ENCODE measurements at places on chromosomes 4 and X.

DNA sequence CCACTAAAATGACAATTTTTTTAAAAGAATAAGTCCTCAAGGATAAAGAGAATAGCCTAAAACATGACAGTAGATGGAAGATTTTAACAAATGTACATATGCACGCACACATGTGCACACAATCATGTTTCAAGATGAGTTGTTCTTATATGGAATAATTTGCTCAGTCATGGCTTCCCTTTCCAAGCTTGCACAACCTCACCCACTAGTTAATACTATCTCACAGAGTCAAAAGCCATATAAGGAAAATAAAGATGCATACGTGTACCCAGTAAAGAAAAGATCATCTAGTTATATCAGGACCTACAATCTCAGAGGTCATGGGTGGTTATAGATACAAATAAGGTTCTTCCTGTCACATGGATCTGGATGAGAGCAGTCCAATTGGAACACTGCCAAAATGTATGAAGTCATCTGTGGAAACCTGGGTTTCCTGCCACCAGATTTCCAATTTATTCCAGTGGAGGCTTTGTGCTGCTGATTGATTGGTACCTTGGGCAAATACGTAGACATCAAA lies 56.1 kb downstream of the FAM13A start:
- DNase-seq, result peak; percentile 76

DNA sequence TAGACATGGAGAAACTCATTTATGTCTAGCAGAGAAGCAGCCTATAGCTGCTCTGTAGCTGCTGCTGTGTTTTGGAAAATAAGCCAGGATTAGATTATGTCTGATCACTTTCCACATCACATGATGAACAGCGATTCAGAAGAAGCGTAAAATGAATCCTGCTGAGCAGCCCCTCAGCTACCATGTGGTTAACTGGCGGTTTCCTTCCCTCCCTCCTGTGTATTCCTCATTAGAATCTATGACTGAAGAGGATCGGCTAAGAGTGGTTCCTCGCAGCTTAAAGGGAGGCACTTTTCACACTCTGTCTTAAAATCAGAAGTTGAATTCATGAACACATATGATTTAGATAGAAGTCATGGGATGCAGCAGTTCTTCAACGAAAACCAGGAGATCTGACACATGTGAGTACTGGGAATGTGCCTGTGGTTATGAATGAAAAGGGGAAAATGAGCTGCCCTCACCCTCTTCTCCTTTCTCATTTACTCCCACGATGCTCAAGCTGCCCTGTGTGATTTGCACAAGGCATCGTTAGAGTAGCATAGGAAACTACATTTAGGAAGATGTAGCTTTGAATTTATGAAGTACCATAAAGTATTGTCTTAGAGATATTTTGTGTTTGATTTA lies at the start of gene PPEF1:
PPEF1 (plus strand) TSS at position 220 of the 624 bp plus-strand sequence; CDS start at position 356, 136 bp downstream.
- DNase-seq, result no peak

GRCh38 chr4:37641886-37642849 lies 44.0 kb downstream of the RELL1 start:
- no peak for DNase-seq

DNA sequence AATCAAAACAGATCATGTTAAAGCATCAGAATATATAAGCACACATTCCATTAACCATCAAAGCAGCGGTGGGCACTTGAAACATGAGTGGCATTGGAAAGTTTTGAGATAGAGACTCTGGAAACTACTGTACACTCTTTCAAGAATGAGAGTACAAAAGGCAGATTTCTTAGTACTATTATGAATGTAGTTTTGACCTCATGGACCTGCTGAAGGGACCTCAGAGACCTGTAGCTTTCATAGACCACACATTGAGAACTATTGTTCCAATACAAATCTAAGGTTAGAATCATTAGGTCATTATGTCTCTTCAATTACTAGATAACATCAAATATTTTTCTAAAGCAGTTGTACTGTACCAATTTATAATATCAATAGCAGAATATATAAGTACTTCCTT lies 283.6 kb downstream of the RPA4 start:
- no peak for DNase-seq

- no peak for DNase-seq
These were observed 33.2 kb downstream of the NBDY start for GRCh38 chrX:56762220-56762619.

GRCh38 chr4:13910556-13910955 lies 283.0 kb upstream of the BOD1L1 start:
- DNase-seq, result no peak

- DNase-seq, result no peak
These were observed 35.3 kb upstream of the WAS start for GRCh38 chrX:48648336-48648751.

DNA sequence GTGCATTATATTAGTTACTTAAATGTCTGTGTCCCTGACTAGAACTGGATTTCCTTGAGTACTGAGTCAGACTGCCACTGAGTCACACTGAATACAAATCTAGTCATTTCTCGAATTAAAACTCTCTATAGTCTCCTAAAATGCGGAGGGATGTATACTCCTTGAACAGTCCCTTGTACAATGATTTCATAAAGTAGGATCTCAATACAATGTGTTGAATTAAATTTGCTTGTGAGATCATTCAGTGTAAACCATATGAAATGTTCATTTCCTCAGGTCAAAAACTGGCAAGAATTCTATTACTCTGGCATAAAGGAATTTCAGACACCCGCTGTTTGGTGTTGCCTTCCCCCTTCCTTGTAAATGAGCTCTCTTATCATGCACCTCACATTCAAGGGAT lies 17.5 kb upstream of the FAM241A start:
- no peak for DNase-seq

DNA sequence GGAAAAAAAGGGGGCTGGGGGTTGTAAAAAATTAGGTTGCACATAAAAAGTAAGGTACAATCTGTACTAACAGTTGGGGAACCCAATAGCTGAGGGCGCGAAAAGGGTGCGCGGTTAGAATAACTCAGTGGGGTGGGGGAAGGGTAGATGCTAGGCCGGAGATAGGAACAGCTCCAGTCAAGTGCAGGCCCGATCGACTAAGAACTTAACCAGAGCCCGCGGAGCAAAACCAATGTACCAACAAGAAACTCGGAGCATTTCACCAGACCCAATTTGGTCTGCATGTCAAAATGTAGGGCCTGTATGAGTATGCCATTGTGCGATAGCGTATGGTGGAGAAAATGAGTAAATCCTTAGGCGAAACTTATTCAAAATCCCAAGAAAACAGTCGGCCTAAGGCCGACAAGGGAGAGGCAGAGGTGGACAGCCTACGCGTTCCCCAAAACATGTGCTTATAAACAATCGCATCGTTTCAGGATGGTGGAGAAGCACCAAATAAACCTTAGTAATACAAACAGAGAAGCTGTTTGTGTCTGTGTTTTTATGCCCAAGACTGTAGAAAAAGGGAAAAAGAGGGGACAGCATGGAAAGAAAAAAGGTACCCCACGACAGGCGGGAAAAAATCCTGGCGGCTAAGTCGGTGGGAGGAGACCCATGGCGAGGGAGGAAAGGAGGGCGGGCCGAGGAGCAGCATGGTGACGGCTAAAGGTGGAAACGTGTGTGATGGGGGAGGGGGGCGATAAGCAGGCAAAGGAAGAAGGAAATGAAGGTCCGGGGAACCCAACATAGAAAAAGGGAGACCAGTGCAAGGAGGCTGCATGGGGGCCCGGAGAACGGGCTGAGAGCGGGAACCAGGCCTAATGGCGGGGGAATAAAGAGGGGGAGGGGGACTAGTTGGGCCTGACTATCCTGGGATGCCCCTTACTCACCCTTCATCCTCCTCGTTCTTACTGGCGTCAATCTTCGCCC lies 990 bp downstream of the HNRNPD start:
- peak; percentile 46 for DNase-seq

- DNase-seq, result no peak
These were observed 11.5 kb downstream of the HAND2 start for GRCh38 chr4:173518425-173519102.

DNA sequence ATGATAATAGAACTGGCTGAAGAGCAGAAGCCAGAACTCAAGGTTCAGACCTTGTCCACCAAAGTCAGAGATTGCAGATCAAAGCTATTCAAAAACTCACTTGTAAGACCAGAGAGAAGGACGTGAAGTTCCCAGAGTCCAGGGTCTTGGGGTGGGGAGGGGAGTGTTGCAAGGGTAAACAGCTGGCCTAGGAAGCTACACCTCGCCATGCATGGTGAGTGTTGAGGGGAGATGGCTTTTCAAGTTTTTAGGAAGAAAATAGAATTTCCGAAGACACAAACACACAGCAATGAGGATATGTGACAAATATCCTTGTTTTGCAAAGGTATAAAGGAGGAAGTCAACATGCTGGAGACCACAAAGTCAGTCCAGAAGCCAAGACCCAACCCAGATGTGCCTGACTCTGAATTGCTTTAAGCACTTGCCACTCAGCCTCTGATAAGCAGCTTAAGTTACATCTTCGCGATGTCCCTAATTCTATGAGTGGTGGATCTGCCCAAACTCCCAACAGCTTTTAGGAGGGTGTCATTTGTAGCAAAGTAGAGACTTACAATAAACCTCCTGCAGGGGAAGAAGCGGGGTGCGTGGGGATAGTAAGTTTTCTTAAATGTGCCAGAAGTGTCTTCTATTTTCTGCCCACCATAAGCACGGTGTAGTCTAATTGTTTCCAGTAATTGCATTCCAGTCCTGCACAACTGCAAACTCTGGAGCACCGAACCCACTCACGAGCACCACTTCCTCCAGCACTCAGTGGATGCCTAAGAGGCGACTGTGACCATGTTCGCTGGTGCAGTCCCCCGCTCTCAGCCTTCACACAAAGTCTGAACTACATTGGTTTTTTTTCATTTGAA lies 26.5 kb downstream of the HAND2 start:
- no peak for DNase-seq

DNA sequence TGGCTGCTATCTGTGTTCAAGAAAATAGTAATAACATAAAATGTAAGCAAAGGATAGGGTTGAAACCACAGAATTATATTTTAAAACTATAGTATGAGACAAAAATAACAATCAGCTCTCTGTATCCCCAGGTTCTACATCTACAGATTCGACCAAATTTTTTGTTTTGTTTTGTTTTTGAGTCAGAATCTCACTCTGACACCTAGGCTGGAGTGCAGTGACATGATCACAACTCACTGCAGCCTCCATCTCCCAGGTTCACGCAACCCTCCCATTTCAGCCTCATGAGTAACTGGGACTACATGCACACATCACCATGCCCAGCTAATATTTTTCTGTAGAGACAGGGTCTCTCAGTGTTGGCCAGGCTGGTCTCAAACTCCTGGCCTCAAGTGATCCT lies 113.2 kb downstream of the MAB21L2 start:
- DNase-seq, result no peak

GRCh38 chrX:21816136-21816535 lies 23.3 kb upstream of the MBTPS2 start:
- DNase-seq, result no peak

GRCh38 chr4:185137233-185137925 lies 5.7 kb upstream of the SLC25A4 start:
- DNase-seq, result no peak

GRCh38 chr4:143099693-143100092 lies 85.0 kb upstream of the USP38 start:
- DNase-seq, result no peak

DNA sequence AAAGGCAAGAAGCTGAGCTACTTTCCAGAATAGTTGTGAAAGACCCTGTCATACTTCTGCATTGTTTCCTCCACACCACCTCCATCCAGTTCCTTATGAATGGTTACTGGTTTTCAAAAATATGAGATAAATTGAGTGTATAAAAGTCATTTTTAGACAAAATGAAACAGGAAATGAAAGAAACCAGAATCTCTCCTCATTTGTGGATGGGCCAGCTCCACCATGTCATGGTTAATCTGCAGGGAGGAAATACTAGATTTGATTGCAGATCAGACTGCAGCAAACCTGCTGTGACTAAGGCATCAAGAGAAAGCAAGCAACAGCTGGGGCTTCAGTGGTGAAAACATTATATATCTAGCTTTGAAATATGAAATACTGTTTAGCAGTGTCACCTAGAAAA lies 23.8 kb downstream of the F9 start:
- DNase-seq, result no peak

GRCh38 chr4:58166490-58166889 lies 1056.3 kb upstream of the IGFBP7 start:
- DNase-seq, result no peak

DNA sequence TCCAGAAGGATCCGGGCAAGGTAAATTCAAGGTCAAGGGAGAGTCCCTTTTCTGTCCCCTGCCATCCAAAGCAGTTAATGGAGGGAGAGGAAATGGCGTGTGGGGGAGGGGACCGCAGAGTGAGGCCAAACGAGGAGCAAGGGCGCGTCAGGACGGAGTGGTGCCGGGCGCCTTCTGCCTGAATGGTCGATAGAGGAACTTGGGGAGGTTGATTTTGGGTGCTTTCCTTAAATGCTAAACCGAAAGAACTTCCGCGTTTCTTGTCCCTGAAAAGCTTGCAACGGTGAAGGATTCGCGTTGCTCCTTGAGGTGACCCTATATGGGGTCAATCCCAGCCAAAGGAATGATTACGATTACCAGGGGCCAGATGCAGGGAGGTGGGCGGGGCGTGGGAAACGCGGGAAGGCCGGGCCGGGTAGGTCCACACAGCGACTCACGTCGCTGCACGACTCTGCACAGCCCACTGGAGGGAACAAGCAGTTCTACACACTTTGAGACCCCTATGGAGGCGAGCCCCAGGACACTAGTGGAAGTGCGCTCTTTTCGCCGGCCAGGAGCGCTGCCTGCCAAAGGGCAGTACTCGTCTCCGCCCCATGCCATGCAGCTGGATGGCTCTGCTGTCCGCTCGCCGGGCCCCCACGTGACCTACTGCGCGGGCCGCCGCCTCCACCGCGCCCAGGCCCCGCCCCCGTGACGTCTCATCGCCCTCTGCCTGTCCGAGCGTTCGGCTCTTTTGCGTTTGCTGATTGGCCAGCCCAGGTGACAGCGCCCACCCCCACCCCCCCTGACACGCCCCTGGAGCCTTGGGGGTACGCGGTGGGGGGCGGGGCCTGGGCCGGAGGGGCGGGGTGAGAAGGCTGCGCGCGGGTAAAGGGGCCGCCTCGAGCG lies 452 bp upstream of the GK start:
- DNase-seq, result peak; percentile 8

DNA sequence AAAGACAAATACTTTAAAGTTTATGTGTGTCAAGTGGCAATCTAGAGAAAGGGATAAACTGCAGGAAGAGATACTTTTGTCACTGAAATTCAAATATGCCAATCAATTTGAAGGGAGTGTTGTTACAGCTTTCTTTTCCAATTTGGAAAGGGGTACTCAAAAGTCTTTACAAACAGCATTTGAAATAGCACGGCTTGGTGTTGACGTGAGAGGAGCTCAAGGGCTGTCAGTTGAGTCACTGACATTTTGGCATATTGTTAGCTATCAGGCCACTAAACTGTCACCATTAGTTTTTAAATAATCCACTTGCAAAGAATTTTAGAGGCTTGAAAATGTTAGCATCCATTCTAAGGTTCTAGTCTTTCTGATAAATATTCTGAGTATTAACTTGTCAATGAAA lies 698.4 kb downstream of the IL1RAPL1 start:
- no peak for DNase-seq

All from NCI-H187 treated with DMSO at 0.1 percent for 48 hours (cell line).